GOT3 (cell line): ENCODE measurements at places on chromosomes 7 and 10.

DNA sequence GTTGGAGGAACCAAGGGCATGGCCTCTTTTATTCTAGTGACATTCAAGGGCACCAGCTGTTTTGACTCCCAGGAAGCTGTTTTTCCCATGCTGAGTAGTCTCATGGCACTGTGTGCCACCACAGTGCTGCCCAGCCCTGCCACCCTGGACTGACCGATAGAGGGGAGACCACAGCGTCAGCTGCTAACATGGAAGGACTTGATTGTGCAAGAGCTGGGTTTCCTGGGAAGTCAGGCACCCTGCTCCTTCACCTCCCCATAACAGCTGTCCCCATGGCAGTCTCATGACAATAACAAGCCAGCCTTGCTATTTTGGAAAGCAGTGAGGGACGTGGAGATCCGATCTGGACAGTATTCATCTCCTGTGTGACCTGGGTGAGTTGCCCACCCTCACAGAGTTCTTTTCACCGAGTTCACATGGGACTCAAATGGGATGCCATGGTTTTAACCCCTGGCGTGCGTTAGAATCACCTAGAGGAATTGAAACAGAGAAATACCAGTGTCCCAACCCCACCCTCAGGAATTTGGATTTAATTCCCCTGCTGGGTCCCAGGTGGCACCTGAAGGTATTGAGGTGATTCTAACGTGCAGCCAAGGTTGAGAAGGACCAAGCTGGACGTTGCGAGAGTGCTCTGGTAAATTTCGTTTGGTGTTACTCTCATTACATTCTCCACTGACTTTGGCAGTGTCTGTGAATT lies 174.8 kb downstream of the CELF2 start:
- DNase-seq, result no peak

DNA sequence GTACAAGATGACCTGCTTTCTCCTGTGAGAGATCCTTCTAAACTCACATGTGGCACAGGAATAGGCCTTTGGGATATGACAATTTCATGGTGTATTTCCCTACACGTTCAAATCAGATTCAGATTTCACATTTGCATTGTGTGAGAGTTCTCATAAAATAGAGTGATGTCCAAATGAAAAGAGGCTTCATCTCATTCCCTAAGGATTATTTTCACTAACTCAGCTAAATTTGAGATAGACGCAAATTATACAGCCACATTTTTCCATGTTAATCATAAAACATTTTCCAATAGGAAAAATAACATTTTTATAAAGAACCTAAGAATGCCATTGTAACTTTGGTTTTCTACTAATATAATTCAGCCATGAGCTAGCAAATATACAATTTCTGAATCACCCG lies 35.5 kb upstream of the PARD3 start:
- no peak for DNase-seq

GRCh38 chr7:141462958-141463357 lies 88.3 kb upstream of the AGK start:
- DNase-seq, result no peak

- DNase-seq, result no peak
These were observed 237.7 kb downstream of the ETV1 start for GRCh38 chr7:13751766-13752165.

DNA sequence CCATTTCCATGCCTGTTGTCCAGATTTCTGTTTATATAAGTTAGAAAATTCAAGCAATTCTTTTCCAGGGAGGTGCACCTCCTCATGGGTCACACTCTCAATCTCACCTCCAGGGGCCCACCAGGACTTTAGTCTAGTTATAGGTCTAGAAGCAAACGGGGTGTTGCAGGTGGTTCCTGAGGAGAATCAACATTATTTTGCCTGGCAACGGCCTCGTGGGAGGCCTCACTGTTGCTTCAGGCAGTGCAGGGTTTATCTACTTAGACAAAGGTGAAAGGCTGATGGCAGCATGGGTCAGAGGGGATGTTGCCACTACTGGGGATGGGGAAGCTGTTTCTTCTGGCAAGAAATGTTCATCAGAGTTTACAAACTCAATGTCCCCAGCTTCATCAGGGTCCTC lies 56.7 kb upstream of the LRRC18 start:
- no peak for DNase-seq

- no peak for DNase-seq
These were observed 30.3 kb downstream of the CCDC3 start for GRCh38 chr10:12971001-12971788.

GRCh38 chr7:41449694-41450093 lies 253.2 kb downstream of the INHBA start:
- no peak for DNase-seq

DNA sequence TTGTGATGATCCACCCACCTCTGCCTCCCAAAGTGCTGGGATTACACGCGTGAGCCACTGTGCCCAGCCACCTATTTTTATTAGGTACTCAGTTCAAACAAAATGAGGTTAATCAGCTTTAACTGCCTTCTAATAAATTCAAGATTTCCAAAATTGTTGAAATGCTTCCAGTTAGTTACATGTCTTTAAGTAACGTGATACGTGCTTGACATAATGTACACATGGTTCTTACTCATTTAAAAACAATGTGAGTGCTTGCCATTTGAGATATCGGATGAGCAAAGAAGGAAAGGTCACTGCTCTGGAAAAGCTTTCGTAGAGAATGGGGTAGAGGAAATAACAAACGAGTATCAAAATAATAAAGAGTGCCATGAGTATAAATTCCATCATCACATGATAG lies 83.6 kb downstream of the KMT2E start:
- DNase-seq, result no peak
